ENCODE measurements at places on chromosomes 4 and X.

GRCh38 chrX:152601848-152602616, 35.7 kb upstream of the GABRQ start:
- DNase-seq, result no peak

- peak; percentile 19 for DNase-seq
Measured at GRCh38 chr4:62912531-62912930, 1496.7 kb downstream of the TECRL start.

DNA sequence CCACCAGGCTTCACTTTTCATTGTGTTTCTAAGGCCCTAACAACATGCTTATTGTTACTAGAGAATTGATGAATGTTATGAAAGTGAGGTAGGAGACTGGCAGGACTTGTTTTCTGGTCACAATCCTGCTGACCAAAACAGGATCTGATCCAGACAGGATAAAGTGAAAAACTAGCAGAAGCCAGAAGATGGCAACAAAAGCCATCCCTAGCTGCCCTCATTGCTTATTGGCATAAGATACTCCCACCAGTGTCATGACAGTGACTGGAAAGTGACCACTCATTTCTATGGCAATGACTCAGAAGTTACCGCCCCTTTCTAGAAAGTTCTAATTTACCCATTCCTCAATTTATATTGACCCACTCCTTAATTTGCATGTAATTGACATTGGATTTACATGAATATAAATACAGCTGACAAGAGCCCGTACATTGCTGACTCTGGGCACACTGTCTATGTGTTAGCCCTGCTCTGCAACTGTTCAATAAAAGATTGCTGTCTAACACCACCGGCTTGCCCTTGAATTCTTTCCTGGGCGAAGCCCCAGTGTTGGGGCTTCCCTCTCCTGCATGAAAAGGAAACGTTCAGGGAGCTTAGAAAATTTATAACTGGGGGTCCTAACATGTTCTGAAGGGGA, 30.0 kb upstream of the FGG start:
- no peak for DNase-seq

DNA sequence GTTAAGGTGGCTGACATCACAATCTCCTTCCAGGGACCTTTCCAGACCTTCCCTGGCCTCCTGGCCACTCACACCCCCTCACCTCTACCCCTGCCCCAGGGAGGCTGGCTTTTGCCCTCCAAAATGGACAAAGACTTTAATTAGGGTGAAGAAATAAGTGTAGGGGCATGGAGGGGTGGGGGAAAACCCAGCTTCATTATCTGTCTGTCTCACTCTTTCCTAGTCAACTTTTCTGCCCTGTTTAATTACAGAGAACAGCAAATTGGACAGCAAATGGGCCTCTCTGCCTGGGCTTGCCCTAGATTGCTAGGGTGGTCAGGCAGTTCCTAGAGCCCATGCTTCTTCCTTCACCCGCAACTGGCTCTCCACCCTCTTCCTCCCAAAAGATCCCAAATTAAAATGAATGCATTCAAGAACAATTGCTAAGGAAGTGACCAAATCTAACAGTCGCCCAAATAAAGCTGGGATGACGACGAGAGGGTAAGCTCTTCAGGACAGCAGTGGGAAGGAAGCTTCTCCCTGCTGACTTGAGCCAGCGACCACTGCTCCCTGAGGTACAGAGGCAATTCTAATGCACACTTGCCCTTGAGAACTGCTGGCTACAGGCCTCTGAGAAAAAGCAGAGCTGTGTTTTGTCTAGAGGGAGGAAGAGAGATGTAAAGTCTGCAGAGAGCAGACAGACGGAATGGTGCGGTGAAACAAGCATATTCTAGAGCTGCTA, 12.4 kb downstream of the RAI2 start:
- no peak for DNase-seq

GRCh38 chr4:22029803-22030202, 81.2 kb upstream of the KCNIP4 start:
- DNase-seq, result no peak

- DNase-seq, result no peak
Measured at GRCh38 chr4:11263208-11263607, 165.5 kb downstream of the HS3ST1 start.

DNA sequence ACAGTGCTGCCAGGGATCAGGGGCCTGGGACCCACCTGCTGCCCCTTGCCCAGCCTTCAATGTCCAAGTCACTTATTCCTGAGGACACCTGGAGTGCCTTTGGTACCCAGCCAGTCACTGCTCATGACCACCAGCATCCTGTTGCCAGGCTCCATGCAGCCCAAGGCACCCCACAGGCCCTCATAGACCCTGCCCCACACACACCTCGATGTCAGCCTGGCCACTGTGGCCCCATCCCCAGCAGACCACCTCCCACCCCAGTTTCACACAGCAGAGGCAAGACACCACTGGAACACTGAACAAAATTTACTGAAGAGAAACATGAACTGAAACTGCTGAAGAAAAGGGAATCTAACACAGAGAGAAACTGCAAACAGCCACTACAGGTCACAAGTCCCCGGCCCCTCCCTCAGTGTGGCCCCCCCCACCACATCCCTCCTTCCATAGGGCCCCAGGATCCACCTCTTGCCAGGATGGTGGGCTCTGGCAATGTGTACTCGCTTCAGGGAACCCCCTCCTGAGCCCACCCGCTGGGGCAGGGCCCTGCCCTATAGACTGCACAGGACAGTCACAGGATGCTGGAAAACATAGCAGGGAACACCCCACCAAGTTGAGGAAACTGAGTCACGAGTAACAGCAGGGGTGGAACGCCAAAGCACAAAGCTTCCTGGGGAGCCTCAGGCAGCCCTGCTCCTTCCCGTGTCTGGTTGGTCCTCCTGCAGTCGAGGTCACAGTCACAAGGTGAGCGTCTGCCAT, 5.2 kb downstream of the PNMA5 start:
- DNase-seq, result no peak

- DNase-seq, result no peak
Measured at GRCh38 chrX:67347145-67347544, 196.7 kb upstream of the AR start.

DNA sequence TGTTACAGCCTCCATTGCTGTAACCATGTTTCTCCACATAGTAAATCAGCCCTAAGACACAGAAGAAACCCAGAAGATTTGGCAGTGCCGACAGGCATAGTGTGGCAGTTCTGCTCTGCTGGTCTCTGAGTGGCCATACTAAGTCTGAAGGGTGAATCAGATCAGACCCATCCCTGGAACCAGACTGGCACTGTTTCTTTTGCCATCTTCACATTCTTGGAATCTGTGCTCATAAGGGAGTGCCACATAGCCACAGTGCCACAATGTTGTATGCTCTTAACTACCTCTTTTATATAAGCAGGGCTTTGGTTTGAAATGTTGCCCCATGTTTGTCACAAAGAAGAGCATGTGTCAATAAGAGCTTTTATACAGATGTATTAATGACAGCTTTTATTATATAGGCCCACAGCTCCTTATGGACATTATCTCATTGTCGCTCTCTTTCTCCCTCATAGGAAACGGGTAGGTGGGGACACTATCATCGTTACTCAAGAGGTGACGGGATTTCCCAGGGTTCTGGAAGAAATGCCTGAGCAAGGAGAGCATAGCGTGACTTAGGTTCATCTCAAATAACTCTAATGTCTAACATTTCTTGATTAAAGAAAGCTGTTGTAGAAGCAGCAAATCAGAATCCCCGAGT, 128.2 kb downstream of the CBR4 start:
- DNase-seq, result no peak

GRCh38 chrX:40013266-40014195, 84.2 kb downstream of the BCOR start:
- peak; percentile 61 for DNase-seq

- DNase-seq, result no peak
Measured at GRCh38 chr4:154368060-154368459, 123.5 kb downstream of the DCHS2 start.

- no peak for DNase-seq
Measured at GRCh38 chr4:7514789-7515188, 80.1 kb upstream of the PSAPL1 start.

DNA sequence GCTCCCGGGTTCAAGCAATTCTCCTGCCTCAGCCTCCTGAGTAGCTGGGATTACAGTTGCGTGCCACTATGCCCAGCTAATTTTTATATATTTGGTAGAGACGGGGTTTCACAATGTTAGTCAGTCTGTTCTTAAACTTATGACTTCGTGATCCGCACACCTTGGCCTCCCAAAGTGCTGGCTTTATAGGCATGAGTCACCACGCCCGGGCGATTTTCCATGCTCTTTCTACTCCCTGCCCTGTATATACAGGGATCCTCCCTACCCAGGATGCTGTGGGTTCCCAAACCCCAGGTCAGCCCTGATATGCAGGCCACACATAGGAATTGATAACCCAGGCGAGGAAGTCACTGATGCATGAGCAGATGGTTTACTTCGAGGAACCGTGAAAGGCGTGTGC, 31.4 kb downstream of the SSX5 start:
- no peak for DNase-seq

DNA sequence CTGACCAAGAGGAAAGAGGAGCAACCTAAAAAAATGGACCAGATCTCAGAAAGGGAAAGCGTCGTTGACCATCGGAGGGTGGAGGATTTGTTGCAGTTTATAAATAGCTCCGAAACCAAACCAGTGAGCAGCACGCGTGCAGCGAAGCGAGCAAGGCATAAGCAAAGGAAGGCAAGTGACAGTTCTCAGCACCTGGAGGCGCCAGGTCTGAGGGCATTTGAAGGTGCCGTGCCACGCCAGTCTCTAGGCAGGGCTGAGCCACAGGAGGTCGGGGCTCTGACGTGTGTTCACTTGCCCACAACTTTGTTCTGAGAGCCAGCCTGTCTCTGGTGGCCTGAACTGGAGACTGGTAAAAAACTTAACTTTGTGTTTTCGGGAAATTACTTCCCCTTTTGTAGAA, 59.7 kb downstream of the TNIP2 start:
- DNase-seq, result no peak

- DNase-seq, result no peak
Measured at GRCh38 chr4:167956676-167957075, 135.7 kb upstream of the ANXA10 start.

DNA sequence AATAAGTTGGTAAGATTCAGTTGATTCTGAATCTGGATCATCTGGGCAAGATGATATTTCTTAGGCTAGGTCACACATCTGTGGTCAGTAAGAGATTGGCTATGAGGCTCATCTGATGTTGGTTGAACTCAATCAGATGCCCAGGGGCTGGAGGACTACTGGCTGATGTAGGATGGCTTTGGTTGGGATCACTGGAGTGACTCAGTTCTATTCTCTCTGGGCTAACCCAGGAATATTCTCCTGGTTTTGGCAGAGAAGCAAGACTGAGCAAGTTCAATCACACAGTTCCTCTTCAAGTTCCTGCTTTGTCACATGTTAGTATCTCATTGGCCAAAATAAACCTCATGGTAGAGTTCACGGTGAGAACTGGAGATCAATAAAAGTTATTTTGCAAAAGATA, 902.3 kb upstream of the SLIT2 start:
- DNase-seq, result no peak

- no peak for DNase-seq
Measured at GRCh38 chr4:121216461-121216860, 52.3 kb upstream of the TNIP3 start.

- peak; percentile 20 for DNase-seq
Measured at GRCh38 chr4:120156120-120156718, 89.6 kb upstream of the MAD2L1 start.

DNA sequence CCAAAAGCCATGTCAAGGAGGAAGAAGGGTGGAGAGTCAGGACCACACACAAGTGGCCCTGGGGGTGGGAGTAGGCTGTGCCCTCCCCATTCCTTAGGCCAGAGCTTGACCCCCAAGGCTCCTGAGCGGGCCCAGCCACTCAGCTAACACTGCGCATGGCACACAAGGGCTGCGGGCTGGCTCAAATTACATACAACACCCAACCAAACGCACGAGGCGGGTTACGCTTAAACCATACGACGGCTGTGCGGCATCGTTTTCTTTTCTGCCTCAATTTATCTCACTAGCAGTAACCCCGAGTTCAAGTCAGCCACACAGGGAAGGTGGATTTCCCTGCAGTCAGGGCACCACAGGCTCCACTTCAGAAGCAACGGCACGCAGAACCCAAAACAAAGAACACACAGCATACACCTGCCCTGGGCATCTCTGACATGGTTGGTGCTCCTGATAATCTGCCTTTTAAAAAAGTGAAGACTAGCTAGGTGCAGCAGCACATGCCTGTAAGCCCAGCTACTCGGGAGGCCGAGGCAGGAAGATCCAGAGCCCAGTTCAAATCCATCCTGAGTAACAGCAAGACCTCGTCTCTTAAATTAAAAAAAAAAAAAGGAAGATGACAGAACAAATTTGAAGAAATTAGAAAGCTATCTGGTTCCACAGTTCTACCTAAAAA, 2.9 kb downstream of the GAK start:
- no peak for DNase-seq

GRCh38 chr4:162274354-162274753, 110.6 kb upstream of the FSTL5 start:
- no peak for DNase-seq

DNA sequence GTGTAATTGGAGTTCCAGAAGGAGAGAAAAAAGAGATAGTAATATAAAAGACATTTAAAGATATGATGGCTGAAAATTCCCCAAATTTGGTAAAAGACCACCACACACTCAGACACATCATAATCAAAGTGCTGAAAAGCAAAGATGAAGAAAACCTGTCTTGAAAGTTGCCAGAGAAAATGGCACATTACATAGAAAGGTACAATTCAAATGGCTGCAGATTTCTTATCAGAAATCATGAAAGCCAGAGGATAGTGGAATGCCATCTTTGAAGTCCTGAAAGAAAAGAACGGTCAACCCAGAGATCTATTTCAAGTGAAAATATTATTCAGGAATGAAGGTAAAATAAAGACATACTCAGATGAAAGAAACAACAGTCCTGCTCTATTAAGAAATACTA, 29.3 kb upstream of the PAGE4 start:
- DNase-seq, result no peak

DNA sequence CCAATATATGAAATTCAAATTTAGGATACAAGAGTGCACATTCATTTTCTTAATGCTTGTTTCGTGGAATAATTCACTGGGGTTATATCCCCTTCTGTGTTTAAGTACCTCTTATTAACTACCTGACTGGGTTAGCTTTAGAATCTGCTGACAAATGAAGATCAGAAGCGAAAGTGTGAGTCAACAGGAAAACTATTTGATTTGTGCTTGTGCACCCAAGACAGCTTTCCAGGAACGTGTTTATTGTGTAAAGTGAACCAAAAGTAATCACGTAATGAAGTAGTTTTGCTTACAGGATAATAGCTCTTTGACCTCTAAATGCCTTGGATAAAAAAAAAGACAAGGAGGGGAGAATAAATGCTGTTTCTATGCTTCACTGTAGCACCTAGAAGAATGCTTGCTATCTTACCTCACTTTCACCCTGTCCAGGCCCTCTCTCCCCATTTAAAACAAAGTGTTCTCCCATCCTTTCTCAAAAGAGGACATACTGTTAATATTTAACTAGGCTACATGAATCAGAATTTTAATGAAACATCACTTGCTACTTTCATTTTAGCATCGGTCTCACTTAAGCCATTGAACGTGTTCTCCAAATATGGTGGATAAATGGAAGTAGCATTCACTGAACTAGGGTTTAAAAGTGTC, 141.9 kb downstream of the THOC2 start:
- no peak for DNase-seq

Data from SHP77 (cell line).